ENCODE measurements at places on chromosomes 7 and 10. TPM values are rescaled to one million over a fixed set of nuclear protein-coding genes. Genes with fewer than 3 reads are reported as not detected.

The SKAP2 gene
- 12.9 TPM for total RNA-seq

GRCh38 chr7:88331322-88331721, 24.6 kb upstream of the STEAP4 start:
- DNase-seq: no peak

DNA sequence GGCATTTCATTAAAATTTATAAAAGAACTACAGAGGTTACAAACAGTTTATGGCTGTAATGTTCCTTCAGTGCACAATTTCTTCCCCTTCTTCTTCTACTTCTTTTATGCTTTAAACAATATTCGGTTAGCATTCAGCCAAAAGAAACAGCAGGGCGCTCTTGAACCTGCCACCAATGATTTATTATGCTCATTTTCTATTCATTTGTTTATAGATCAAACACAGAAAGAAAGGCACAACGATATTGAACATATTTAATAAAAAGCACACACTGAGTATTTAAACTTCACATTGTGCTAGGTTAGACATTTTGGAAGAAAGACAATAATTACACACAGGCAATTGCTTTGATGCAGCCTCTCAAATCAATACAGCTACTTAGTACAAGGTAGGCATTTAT, 1025.8 kb upstream of the LRRN3 start:
- no peak for DNase-seq

- DNase-seq: no peak
Measured at GRCh38 chr10:4581929-4582328, 244.1 kb upstream of the AKR1E2 start.

The FAM237B gene
- total RNA-seq: not detected

DNA sequence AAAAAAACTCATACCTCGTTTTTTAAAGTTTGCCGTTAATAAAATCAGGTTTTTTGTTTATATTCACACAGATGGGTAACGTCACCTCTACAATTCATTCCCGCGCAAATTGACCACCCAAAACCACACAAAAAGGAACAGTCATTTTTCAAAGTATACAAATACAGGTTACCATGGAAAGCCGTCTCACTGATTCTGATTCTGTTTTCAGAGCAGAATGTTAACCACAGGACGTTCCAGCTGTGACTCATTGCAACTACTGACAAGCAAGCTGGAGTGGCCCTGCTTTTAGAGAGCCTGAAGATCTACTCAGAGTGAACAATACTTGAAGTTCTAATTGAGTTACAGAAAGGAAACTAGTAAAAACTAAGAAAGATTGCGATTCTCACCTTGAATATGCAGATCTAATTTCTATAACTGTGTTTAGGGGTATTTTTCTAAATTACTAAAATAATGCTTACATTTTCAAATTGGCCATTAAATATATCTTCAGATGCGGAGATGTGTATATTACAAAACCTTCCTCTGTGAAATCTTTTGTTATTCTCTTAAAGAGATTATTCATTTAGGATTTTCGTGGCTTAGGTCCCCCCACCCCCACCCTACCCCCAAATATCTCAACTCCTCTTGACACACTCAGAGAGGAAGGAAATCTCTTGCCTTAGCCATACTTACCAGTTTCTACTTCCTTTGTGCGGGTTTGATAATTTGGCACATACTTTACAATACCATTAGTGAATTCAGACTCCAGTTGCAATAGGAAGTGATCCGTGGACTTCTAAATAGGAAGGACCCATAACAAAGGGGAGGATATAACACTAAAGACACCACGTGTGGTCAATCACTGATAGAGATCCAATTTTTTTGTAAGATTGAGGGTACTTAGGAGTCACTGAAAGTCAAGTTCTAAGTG, 106.0 kb downstream of the CUBN start:
- DNase-seq: peak; percentile 48

- DNase-seq: no peak
Measured at GRCh38 chr10:127894146-127894545, 1.4 kb upstream of the CLRN3 start.

GRCh38 chr10:133276100-133276434, 601 bp downstream of the ADAM8 start:
- DNase-seq: no peak

The WDR86 gene
- total RNA-seq: 0.11 TPM

DNA sequence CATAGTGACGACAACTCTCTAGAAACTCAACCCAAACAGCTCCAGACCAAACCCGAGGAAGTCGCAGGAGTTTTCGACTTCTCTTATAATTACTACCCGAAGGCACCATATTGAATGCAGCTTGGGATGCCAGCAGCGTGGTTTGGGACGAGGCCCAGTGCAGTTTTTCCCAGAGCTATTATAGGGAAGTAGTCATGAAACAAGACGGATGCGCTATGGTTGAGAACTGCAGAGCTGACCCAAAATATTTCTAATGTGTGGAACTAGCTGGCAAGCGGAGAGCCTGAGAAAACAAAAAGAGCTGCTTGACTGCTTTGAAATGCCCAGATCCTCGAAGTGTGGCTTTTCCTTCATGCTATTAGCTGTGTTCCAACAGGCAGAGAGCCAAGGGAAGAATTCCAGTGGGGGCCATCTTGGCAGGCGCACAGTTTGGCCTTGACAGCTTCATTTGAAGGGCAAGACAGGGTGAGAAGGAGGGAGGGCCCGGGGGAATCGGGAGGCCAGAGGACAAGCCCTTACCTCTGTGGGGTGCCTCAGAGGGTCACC, 122.7 kb downstream of the CUL2 start:
- no peak for DNase-seq

- DNase-seq: peak; percentile 5
Measured at GRCh38 chr10:123241391-123242141, 87.4 kb downstream of the BUB3 start.

GRCh38 chr10:93913706-93914105, 19.9 kb downstream of the SLC35G1 start:
- no peak for DNase-seq

- DNase-seq: no peak
Measured at GRCh38 chr7:29965030-29965429, 24.6 kb downstream of the SCRN1 start.

The TMEM178B gene
- total RNA-seq: not detected

GRCh38 chr7:6422926-6423632, 24.7 kb downstream of the DAGLB start:
- no peak for DNase-seq

The ZNF467 gene
- not detected for total RNA-seq

- peak; percentile 10 for DNase-seq
Measured at GRCh38 chr10:13399236-13399635, 51.1 kb upstream of the SEPHS1 start.

GRCh38 chr7:7803715-7804178, 85.3 kb upstream of the RPA3 start:
- no peak for DNase-seq

The CYP2C19 gene
- total RNA-seq: not detected

The SLC26A5 gene
- total RNA-seq: 0.11 TPM

DNA sequence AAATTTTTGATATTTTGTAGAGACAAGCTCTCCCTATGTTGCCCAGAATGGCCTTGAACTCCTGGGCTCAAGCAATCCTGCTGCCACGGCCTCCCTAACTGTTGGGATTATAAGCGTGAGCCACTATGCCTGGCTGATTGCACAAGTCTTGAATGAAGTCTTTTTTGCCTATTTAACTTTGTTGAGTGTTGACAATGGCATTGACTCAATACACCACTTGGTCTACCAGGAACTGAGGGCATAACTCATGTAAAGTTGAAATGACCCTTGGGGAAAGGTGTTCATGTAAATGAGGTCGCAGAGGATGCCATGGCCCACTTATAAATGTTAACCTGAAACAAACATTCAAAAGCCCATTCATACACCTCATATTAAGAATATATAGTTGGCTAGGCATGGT, 7.4 kb upstream of the UCMA start:
- peak; percentile 28 for DNase-seq

DNA sequence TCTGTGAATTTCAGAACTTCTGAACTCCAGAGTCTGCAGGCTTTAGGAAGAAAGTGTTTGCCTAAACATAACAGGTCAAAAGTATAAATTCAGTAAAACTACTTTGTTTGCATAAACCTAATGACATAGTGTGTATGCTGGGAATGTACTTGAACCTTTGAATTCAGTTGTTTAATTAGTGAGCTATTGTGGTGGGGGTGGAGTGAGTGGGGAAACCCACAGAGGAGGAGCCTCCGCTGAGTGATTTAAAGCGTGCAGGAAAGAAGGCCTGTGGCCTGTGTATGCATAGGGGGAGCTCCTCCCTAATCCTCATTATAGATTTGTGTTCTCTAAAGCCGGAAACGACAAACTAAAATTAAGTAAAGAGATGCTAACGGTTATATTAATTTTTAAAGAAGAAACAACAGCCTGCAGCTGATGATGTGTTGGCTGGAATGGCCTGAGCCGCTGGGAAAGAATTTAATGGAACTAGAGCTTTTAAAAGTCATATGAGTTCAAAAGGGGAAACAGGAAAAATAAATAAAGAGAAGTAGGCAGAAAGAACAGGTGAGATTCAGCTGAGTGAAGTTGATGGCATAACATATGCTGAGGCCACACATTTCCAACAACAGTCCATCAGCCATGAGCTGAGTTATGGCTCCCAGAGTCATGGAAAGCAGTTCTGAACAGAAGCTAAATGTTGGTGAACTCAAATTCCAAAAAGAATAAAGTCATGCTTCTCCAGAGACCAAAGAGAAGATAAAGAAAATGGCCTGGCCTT, 595.0 kb downstream of the GRM8 start:
- peak; percentile 10 for DNase-seq

GRCh38 chr7:112080441-112080840, 125.8 kb downstream of the DOCK4 start:
- peak; percentile 47 for DNase-seq

DNA sequence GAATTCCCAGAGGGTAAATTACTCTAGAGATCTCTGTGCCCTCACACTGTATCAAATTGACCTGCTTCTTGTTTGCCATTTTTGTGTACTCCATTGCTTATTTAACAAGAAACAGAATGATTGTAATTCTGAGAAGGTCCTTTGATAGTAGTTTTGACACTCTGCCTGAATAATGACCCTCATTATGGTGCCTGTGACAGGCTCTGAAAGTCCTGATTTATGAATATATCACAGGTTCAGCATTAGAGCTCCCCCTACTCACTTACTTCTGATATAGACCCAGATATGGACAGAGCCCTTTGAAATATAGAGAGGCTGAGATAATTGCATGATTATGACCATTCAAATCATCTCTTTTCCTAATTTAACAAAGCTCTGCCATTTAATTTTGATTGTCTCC, 465.2 kb downstream of the MDFIC start:
- DNase-seq: no peak

DNA sequence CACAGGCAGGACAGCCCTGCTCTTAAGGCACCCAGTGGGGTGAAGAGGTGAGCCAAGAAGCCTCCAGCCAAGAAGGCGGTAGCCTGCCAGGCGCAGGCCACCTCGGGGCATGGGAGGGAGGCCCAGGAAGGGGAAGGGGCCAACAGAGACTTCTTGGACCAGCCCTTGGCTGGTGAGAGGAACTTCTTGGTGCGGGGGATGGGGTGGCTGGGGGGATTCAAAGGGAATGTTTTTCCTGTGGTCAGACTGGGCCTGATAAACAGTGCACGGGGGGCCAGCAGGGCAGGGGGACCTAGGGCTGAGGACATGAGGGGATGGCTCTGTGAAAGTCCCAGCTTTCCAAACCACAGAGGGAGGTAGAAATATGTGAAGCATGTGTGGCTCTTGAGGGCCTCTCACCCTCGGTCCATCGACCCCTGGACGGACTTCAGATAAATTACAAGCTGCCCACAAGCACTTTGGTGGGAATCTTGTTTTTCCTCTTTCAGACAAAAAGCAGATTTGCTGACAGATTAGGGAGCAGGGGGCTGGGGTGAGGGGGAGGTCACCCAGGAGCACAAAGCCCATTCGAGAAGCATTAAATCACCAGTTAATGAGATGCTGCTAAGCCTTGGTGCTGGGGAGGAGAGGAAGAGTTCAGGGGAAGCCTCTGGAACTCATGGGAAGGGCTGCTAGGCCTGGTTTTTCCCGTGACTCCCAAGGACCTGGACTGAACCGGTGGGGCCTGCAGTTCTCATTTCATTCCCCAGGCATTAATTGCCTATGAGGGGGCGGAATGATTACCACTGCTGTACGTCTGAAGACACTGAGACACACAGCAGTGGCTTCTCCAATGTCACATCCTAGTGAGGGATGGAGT, 11.3 kb downstream of the CRYGN start:
- peak; percentile 27 for DNase-seq

- DNase-seq: no peak
Measured at GRCh38 chr10:104317269-104317710, 21.0 kb downstream of the ITPRIP start.

DNA sequence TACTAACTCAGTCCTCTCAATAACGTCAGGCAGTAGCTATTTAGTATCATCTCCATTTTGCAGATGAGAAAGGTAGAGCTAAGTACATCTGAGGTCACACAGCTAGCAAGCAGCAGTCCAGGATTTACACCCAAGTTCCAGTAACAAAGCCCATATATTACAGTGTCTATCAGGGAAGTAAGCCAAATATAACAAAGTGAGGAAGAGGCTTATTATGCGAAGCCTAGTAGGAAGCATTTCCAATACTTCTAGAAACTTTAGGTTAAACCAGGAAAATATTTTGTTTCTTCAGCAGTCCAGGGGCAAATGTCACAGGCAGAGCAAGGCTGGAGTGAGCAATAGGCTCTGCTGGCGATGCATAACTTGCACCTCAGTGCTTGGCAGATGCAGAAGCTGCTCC, 53.9 kb downstream of the NOC3L start:
- DNase-seq: no peak

GRCh38 chr7:7922684-7923385, 45.8 kb upstream of the GLCCI1 start:
- peak; percentile 41 for DNase-seq

GRCh38 chr7:9017286-9017685, 583.9 kb downstream of the NXPH1 start:
- DNase-seq: no peak

The OPN4 gene
- total RNA-seq: not detected

The SPDYE2 gene
- not detected for total RNA-seq

- no peak for DNase-seq
Measured at GRCh38 chr7:120064565-120064964, 208.4 kb upstream of the KCND2 start.

DNA sequence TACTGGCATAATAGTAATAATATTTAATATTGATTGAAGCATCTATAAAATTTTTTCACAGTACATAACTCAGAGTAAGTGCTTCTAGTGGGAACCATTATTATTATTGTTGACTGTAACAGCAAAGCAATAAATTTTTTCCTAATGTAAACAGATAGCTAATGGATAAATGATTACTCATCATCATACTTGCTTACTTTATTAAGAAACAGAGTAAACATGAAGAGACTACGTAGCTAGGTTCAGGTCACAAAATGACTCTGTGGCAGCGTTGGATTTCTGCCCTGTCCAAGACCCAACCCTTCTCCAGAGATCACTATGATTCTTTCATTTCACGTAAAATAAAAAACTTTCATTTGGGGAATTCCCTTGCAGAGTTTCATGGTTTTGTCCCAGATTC, 8.3 kb upstream of the ABCB5 start:
- DNase-seq: no peak

GRCh38 chr7:149753375-149754233, 19.8 kb downstream of the ZNF467 start:
- peak; percentile 35 for DNase-seq

Measured in HepG2 (cell line).